Breast epithelium (tissue), 4 donors: ENCODE measurements at places on chromosomes 4 and X. TPM values are rescaled to one million over a fixed set of nuclear protein-coding genes. Genes with fewer than 3 reads are reported as not detected.

EXOC1L gene
- not detected for total RNA-seq

DNA sequence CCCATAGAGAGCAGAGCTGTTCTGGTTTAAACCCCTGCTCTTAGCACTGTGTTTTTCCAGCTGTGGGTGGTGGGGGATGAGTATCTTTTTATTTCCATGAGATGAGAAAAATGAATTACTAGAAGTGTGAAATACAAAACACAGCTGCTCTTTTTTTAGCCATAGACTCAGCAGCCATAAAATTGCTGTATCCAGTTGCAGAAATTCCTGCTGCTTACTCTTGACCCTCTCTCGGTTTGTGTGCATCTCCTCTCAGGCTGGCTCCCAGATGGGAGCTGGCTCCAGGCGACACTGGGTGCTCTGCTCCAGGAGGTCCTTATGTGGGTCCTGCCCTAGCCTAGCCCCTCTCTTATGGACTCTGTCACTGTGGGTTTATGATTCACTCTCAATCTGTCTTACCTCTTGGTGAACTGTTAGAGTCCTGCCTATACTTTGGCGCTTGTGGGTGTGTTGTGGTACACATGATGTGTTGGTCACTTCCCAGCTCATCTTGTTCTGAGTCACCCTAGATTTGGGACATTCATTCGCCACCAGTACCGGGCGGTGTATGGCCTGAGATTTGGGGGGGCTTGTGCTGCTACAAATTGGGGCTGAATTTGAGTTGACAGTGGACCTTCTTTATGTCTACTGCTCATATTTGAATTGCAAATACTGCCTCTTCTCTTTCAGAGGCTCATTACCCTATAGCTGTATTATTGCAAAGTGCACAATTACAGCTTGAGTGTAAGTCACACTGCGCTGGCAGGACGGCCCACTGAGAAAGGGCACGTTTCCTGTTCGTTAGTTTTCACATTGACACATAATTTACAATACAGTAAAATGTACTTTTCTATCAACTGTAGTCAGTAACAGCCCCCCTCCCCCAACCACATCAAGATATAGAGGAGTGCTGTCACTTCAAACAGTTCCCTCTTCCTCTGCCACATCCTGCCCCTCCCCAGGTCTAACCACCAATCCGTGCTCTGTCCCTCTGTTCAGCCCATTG is 46.9 kb upstream of the MSANTD1 start:
- no peak for DNase-seq

TMEM150C gene
- 38.3 TPM for total RNA-seq

FAT1 gene
- 87.2 TPM for total RNA-seq

DNA sequence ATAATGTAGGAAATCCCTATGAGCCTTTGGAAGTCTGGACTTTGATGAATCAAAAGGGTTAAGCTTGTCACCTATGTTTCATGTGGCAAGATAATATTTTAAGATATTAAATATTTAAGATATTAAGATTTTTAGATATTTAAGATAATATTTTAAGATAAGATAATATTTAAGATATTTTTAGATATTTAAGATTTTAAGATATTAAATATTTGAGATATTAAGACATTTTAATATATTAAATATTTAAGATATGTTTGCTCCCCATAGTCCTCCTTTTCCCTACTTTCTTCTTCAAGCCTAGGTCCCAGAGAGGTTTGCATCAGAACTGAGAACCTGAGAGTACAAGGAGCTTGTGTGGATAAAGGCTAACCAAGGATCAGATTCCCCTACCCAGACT is 478.4 kb upstream of the IGFBP7 start:
- no peak for DNase-seq

JAKMIP1 gene
- 0.66 TPM for total RNA-seq

CFAP47 gene
- 0.16 TPM for total RNA-seq

VSIG4 gene
- total RNA-seq = 63.3 TPM

DNA sequence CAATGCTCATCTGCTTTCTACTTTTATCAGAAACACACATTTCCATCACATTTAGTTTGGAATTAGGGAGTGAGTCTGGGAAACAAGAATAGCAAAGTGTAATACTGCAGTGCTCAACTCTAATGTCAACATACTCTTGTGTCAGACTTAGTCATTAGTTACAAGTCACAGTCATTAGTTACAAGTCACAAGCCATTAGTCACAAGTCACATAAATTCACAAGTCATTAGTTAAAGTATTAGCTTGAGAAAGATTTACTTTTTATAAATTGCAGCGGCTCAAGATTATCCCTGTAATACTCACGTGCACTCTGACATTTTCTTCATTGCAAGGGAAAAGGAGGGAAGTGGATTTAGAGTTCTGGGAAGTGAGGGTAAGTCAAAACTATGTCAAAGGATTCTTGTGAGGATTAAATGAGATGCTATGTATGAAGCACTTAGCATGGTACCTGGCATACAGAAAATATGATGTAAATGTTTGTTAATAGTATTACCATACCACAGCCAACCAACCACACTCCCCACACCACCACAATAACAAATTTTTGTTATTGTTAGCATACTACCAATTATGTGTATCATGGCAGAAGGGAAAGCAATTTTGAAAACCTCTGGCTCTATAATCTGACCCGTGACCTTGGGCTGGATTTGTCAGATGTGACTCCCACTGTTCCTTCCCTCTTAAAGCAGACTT is 116.6 kb downstream of the ARHGAP24 start:
- DNase-seq = no peak

DNA sequence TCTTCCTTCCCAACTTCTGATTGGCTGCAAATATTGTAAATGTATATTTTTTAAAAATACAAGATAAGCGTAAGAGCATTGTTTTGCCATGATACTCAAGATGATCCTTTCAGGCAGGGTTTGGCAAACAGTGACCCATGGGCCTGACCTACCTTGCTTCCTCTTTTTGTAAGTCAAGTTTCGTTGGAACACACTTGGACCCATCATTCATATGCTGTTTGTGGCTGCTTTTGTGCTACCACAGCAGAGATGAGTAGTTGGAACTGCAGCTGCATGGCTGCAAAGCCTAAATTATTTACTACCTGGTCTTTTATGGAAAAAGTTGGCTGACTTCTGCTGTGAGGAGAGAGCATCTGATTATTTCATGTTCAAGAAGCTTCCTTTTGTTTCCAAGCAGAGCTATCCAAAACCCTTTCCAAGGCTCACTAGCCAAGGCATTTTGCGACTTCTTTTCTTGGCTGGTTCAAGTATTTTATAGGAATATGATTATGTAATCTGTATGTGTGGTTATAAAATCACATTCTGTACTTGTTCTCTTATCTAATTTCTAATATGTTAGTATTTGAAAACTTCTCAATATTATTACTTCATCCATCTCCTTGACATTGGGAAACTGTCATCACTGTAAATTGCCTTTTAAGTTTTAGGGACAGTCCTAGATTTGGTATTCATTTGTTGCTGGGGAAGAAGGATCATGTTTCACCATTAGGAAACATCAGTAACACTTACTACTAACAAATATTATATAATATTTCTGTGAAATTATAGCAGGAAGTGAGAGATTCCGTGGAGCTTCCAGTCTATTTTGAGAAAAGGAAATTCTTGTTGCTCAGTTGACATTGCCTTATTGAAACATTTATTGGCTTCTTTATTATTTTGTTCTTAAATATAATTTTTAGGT is 109.2 kb downstream of the ARHGAP10 start:
- no peak for DNase-seq

DNA sequence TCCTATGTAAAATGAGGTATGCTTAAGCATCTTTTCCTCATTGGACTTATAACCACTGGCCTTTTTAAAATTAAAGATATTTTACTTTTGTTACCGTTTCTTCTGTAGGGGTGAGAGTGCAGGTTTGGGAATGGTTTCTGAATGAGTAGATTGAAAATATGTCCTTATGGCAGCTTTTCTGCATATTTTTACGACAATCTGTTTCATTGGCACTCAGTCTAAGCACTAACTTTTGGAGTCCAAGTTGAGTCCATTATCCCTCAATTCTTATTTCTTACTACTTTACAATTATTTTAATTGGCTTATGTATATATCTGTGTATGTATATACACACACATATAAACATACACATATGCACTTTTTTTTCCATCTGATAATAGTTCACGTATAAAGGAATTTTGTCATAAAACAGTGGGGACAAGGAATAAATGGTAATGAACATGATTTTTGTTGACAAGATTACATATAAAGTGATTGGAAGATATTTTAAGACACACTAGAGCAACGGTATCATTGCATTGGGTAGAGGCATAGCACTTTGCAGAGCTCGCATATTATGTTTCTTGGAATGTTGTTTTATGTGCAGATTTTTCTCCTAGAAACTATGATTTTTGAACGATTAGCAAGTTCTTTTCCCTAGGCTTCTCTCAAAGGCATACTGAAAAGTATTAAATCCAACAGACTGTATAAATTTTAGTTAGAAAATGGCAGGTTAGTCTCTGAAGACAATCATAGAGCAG is 133.0 kb downstream of the FAT4 start:
- no peak for DNase-seq

GRCh38 chrX:37785569-37785968 is 5.7 kb downstream of the CYBB start:
- no peak for DNase-seq

GRCh38 chr4:145298885-145299284 is 118.5 kb upstream of the OTUD4 start:
- no peak for DNase-seq

DNA sequence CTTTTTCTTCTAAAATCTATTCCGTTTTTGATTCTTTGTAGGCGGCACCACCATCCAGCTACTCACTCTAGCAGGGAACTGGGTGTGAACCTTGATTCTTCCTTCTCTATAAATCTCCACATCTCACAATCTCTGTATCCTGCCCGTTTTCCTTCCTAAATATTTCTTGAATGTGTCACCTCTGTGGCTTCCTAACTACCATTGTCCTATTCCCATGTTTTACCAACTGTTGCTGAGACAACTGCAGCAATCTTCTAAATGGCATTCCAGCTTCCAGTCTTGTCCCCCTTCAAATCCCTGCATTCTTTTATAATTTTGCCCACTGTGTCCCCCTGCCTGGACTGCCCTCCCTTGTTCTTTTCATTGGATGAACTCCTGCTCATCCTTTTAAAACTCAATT is 641.3 kb downstream of the RPA4 start:
- no peak for DNase-seq

- no peak for DNase-seq
Observed at GRCh38 chr4:113537628-113538027, 223.9 kb downstream of the CAMK2D start.

DNA sequence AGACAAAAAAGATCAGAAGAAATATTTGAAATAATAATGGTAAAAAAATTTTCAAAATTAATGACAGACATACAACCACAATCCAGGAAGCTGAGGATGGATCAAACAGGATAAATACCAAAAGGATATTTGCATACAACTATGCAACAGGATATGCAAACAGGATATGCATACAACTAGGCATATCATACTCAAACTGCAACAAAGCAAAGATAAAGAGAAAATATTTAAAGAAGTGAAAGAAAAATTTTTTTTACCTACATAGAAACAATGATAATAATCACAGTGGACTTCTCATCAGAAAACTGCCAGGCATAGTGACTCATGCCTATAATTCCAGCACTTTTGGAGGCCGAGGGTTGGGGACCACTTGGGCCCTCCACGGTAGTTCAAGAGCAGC is 11.3 kb upstream of the DHX15 start:
- no peak for DNase-seq

CLNK gene
- not detected for total RNA-seq

MAGEA12 gene
- not detected for total RNA-seq

MAEA gene
- 62.3 TPM for total RNA-seq

CXCL6 gene
- 2.2 TPM for total RNA-seq

DNA sequence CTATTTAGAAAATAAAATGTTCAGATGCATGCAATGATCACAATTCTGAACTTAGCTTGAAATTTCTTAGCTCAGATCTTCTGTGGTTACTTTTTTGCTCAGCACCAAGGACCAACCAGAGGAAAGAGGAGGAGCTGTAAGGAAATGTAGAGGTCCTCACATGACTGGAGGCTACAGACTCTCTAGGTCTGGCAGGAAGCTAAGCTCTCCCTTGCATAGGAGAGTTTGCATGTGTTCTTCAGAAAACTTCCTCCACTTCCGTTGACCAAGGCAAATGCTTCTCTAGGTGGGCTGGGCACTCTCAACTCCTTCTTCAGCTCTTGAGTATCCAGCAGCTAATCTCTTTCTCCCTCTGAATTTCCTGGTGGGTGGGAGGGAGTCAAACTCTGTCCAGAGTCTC is 119.6 kb downstream of the BTC start:
- DNase-seq = no peak

DNA sequence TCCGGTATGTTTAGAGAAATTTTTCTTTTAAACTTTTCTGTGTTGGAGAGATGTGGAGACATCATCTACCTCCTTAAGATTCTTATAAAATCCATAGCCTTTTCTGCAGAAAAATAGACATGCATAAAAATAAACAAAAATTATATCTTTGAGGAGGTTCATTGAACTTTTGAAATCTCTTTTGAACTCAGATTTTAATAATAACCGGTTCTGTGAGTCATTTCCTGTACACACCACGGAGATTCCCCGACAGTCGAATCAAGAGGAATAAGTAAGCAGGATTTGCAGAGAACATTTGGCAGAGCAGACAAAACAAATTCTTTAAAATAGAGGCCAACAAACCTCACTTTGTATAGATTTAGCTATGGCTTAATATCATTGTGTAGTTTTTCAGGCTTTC is 918.7 kb upstream of the POU3F4 start:
- DNase-seq = no peak

ADH1C gene
- 50.1 TPM for total RNA-seq

P2RY4 gene
- total RNA-seq = 0.33 TPM

DNA sequence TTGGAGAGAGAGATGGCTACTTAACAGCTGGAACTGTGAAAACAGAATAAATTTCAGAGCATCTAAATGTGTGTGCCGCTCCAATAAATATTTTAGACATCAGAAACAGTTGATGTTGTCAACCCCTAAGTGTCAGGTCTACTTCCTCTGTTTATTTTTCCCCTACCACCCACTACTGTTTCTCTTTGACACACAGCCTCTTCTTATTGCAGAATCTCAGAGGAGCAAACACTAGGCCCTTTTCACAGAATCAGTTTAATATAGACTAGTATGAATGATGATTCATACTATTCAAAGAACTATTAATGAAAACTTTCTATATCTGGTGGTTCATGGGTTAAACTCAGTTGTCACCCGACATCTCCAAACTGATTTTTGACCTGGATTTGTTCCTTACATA is 33.9 kb downstream of the NAA11 start:
- DNase-seq = no peak

DNA sequence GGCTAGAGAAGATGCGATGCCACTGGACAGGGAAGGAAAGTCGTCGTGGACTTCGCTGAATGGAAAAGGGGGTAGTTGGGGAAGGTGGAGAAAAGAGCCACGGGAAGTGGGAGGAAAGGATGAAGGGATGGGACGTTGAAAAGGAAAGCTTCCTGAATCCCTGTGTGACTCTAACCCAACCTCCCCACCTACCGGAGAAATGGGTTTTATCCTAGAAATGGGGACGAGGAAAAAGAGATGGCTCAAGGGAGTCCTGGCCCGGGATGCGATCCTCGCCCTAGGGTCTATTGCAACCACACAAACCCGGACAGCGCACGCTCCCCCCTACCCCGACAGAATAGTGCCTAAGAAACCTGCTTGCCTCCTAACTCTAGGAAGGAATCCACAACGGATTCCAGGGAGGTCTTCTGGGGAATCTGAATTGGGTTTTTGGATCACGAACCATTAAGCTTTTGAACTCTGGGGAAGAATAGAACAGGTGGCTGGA is 738 bp upstream of the TSPAN5 start:
- no peak for DNase-seq
